Sciatic nerve (tissue), 2 donors: ENCODE measurements at places on chromosomes 7 and 10. TPM values are rescaled to one million over a fixed set of nuclear protein-coding genes. Genes with fewer than 3 reads are reported as not detected.

Gene CYP3A4
- total RNA-seq, result not detected

Gene ACTL6B
- total RNA-seq, result not detected

Gene NYAP1
- total RNA-seq, result 9.1 TPM

- DNase-seq, result no peak
Measured at GRCh38 chr10:68315582-68315981, 16.3 kb upstream of the HNRNPH3 start.

DNA sequence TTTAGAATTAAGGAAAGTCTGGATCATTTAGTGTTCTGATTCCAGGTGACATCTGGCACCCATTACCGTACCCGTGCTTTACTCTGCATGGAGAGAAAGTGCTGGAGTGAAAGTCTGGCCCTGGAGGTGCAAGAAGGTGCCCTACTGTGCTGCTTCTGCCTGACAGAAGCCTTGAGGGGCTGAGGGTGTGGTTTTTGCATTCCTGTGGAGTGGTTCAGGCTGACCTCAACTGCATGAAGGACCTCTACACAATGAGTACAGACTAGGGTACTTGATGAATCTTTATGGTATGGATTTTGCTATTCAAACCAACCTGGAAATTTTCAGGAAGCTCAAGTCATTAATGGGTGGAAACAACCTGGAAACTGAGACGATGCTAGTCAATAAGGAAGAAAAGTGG is 45.1 kb upstream of the GSAP start:
- no peak for DNase-seq

DNA sequence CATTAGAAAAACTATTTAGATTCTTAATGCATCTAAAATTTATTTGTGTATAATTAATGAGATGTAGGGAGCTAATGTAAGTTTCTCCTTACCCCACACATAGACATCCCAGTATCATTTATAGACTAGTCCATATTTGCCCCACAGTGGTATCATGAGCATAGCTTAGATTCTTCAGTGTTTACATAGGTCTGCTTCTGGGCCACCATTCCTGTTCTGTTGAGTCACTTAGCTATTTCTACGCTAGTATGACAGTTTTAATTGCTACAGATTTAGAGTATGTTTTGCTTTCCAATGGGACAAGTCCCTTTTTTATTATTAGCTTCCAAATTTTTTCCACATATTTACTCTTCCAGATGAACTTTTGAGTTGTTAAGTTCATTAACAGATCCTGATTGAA is 69.4 kb downstream of the MCMBP start:
- no peak for DNase-seq

GRCh38 chr10:4820804-4821401 is 5.1 kb upstream of the AKR1E2 start:
- no peak for DNase-seq

DNA sequence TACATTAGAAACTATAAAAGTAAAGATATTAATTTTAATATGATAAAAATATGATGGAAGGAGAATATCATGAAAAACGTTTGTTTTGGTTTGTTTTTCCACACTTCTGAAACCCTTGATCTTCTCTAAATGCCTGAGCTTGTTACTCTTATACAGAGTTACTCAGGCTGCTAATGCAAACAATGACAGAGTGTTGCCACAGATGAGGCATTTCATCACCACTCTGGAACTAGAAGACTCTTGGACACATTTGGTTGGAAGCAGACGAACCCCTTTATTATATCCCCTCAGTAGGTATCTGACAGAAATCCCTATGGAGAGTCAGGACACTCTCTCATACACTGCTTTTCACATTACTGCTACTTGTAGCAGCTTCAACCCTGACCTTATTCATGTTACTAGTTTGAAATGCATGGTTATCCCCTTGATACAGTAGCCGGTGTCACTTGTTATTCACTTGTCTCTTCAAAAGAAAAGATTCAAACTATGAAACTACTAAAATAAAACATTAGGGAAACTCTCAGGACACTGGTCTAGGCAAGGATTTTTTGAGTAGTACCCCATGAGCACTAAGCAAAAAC is 66.9 kb downstream of the SEMA3C start:
- no peak for DNase-seq

Gene RBAK
- 14.8 TPM for total RNA-seq

Gene IFIT1B
- total RNA-seq, result 6.3 TPM

Gene CHN2
- 10.9 TPM for total RNA-seq

Gene CALHM1
- not detected for total RNA-seq

DNA sequence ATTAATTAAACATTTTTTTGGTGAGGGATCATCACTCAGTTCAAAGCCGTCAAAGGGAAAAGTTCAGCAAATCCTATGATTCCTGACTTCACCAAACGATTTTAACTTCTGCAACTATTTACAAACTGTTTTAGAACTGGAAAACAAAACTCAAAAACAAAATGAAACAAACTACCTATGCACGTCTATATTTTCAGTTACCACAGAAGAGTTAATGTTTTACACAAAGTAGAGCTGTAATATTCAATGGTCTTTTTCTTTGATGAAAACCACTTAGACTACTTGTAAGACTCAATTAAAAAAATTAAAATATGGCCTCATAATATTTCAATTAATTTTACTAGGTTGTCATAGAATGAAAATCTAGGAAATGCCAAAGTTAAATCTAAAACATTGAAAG is 131.5 kb downstream of the ATE1 start:
- no peak for DNase-seq

Gene AASS
- 54.3 TPM for total RNA-seq

Gene OR2A1
- 0.22 TPM for total RNA-seq

DNA sequence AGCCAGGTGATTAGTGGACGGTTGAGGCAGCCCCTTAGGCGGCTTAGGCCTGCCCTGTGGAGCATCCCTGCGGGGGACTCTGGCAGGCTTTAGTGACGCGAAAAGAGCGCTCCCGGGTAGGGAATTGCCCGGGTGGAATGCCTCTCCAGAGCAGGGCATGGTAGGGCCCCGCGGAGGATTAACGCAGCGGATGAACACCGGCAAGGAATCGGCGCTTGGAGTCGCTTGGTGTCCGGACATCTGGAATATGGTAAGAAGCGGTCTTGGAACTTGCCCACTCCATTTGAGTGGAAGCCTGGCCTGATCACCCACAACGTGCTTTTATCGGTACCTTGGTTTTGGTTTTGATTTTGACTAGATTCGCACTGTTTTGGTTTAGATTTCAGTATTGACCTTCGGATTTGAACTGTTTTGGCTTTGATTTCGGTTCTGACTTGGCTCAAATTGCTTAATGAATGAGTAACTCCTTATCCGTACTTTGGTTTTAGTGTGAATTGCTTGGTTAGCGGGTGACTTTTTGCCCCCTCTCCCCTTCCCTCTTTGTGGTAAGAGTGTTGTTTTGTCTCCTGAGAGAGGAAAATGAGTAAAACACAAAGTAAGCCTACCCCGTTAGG is 24.2 kb upstream of the CHST3 start:
- no peak for DNase-seq
